ENCODE measurements at places on chromosomes 3 and 15.

DNA sequence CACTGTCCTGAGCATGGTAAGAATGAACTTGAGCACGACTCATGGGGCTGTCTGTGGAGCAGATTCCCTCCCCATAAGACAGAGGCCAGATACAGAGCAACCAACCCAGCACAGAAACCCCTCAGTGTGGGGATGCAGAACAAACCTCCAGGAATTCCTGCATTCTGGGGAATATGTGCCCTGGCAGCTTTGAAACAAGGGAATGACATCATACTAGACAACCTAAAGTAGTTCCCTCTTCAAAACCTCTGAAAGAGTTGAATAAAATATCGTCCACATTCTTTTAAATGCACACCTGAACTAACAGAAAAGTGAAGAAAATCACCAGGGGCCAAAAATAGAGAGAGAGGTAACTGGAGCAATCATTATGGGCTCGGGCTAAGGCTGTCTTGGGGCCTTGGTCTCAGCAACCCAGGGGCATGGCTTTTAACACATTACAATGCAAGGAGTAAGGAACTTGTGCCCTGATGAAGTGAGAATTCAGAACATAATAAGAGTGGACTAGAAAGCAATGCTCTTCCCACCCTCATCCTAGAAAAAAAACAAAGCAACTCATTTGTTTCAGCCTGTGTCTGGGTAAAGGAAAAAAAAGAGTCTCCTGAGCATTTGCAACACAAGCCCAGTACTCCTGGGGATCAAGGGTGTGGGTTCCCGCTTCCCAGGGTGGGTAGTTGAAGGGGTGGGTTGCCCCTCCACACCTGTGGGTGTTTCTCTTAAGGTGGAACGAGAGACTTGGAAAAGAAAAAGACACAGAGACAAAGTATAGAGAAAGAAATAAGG is 43.9 kb downstream of the ADIPOQ start:
- no peak for DNase-seq

DNA sequence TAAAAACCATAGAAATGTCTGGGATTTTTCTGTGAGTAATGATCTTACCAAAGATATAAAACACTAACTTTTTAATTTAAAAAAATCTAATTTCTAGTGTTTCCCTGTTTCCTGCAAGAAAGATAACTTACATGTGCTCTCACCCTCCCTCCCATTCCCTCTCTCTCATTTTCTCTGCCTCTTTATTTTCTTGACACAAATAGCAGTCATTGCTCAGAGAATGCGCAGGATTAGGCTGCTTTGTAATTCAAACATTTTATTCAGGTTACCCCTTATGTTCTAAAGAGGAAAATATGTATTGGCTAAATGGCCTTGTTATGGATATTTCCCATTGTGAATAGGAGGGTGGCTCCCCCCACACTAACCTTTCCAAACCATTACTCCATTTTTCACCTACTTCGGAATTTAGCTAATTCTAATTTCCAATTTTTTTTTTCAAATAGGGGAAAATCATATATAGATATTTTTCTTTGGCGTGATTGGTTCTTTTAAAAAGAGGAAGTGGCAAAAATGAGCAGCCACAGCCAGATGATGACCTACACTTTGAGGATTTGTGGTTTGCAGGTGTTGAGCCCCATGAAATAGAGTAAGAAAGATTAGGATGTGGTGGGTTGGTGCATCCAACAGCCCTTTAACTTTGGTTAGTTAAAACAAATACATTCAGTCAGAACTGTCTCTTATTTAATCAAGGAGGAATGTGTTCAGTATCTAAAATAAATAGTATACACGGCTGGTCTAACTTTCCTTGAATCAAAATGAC is 554.4 kb downstream of the IGSF11 start:
- no peak for DNase-seq

GRCh38 chr3:9701711-9702110 is 1.9 kb upstream of the CPNE9 start:
- DNase-seq: no peak

- DNase-seq: no peak
These were observed 84.5 kb downstream of the MITF start for GRCh38 chr3:69823743-69824142.

GRCh38 chr3:153591561-153592245 is 429.7 kb downstream of the RAP2B start:
- DNase-seq: no peak

DNA sequence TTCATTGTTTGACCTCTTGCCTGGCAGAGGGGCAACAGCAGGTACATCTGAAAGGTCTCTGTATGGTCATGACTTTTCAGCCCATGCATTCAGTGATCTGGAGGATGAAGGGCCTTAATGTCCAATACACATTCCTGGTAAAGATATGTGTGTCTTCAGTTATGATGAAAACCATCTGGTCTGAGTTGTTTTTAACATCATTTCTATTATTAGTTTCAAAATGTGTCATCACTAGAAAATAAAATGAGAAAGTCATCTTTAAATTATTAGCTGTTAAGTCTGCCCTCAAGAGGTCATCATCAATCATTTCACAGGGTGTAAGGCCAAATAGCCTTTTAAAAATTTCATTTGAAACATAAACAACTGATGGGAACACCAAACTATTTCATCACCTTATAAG is 92.1 kb upstream of the PLSCR4 start:
- no peak for DNase-seq

- no peak for DNase-seq
These were observed 3.2 kb downstream of the CCDC71 start for GRCh38 chr3:49162751-49163419.

- no peak for DNase-seq
These were observed 132.5 kb downstream of the RBPMS2 start for GRCh38 chr15:64642875-64643274.
